Esophagus squamous epithelium (tissue), 5 donors: ENCODE measurements at places on chromosomes 4 and X. TPM values are rescaled to one million over a fixed set of nuclear protein-coding genes. Genes with fewer than 3 reads are reported as not detected.

EGFL6 gene
- 6.8 TPM for total RNA-seq

DNA sequence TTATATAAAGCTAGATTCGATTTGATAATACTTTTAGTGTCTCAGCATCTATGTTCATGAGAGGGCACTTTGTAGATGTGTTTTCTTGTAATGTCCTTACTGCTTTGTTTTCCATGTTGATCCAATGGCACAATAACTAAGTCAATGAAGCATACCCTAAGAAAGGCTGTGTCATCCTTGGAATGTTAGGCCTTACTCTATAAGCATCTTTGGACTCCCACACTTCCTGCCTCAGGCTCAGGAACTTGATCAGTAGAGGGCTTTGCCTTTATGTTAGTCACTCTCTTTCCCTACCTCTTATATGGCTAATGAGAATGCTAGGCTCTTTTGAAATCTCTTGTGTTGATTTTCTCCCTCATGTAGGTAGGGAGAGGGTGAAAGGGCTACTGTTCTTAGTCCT is 33.2 kb upstream of the EDA2R start:
- no peak for DNase-seq

DNA sequence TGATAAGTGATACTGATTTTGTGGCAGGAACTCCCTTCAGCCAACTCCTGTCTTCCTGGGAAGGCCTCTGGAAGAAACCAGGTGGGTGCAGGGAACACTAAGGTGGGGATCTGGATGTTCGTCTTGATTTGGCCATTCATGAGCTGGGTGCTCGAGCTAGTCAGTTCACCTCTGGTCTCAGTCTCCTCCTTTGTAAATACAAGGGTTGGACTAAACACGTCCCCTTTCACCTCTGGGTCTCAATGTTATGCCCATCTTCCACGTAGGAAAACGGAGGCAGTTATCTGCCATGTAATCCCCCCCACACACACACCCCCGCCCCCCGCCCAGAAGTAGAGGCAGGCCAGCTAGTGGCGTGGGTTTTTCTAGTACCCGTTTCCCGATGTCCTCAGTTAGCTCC is 4.1 kb upstream of the RS1 start:
- no peak for DNase-seq

GLUD2 gene
- 1.1 TPM for total RNA-seq

- DNase-seq, result no peak
Measured at GRCh38 chrX:129762448-129762847, 17.3 kb upstream of the SASH3 start.
